Activated CD4-positive, alpha-beta T cell treated with anti-CD3 and anti-CD28 coated beads, Interleukin-2, amount 10 ng/mL, durations not matched to agents 7 days and 5 days (primary cell): ENCODE measurements at places on chromosomes 3 and 15. TPM values are rescaled to one million over a fixed set of nuclear protein-coding genes. Genes with fewer than 3 reads are reported as not detected.

DNA sequence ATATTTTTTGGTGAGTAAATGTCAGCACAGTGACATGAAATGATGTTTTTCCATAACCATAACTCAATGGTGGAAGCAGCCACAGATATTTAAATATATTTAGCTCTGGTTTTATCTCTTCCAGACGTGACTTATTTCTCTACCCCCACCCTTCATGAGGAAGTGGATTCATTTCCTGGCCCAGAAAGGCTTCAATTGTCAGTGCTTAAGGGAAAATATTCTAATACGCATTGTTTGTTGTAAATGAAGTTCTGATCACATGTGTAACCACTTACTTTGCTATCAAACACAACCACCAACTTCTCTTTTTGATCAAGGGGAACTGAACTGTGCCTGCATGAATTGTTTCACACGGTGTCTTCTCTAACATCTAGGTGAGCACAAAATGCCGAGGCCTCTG is 14.0 kb downstream of the CLDN16 start:
- H3K27ac ChIP-seq: no peak overlapping the region
- no peaks in the 10 kb centered on the region for H3K36me3 ChIP-seq
- H3K4me1 ChIP-seq: no peaks in the 10 kb centered on the region
- no peak overlapping the region for H3K4me3 ChIP-seq
- DNase-seq: no peak

LTK gene
- 1.1 TPM for total RNA-seq

MUC20 gene
- 1.2 TPM for total RNA-seq

IL12A gene
- total RNA-seq: 0.17 TPM

PLA2G4E gene
- total RNA-seq: not detected
